ENCODE measurements at places on chromosomes 13 and 19.

- no peak for DNase-seq
These were observed 6.4 kb downstream of the IGFL3 start for GRCh38 chr19:46118136-46118535.

DNA sequence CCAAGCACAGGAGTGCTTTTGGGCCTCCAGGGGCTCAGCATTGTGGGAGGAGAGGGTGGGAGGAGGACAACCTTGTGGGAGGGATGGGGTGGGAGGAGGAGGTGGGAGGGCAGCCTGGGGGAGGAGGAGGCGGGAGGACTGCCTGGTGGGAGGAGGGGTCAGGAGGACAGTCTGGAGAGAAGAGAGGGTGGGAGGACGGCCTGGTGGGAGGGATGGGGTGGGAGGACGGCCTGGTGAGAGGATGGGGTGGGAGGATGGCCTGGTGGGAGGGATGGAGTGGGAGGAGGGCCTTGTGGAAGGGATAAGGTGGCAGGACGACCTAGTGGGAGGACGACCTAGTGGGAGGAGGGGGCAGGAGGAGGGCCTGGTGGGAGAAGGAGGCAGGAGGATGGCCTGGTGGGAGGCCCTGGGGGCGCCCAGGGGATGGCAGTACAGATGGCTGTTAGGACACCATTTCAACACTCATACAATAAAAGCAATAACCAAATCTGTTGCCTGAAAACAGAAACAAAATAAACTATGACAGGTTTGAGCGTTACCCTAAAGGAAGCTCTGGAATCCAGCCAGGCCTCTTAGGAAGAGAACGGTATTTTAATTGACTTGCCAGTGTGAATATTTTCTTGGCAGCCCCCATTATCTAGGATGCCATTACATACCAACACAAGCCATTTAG is 63.7 kb downstream of the CRYL1 start:
- DNase-seq = peak; percentile 62

DNA sequence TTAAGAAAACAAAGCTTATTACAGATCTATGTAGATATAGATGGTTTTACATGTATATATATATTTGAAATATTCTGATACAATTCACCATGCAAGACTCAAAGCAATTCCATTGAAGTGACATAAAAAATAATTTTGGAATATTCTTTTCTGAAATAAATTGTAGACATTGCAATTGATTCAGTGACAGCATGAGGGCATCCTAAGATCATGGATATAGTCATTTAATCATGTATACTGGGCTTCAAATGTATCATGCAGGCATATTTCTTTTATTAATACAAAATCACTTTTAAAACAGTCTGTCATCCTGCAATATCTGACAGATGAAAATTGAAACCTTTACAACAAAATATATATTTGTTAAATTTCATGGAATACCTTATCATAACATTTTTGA is 286.7 kb upstream of the SLITRK6 start:
- no peak for DNase-seq

DNA sequence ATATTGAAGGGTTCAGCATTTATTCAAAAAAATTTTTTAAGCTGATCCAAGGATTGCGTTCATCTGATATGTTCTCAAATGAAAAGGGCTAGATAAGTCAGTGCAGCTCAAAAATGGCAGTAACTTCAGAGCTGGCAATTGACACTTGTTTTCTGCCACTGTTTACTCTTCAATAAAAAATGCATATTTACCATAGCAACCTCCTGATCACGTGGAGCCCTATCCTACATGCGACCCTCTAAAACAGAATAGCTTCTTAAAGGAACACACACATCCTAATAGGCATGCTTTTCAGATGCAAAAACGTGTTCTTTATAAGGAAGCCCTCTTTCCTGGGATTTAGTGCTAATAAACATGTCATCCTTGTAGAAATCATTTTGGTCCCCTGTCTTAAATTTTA is 150.2 kb downstream of the ZNF536 start:
- DNase-seq = no peak

- no peak for DNase-seq
These were observed at the start of gene MCEMP1 for GRCh38 chr19:7676854-7677253. TSS of gene MCEMP1 (plus strand) at chr19:7677090. CDS start at chr19:7677121, 31 bp downstream.
